ENCODE measurements at places on chromosomes 3 and 15.
A peak's percentile ranks its signal among the peaks of the same experiment; 100 is the strongest.

DNA sequence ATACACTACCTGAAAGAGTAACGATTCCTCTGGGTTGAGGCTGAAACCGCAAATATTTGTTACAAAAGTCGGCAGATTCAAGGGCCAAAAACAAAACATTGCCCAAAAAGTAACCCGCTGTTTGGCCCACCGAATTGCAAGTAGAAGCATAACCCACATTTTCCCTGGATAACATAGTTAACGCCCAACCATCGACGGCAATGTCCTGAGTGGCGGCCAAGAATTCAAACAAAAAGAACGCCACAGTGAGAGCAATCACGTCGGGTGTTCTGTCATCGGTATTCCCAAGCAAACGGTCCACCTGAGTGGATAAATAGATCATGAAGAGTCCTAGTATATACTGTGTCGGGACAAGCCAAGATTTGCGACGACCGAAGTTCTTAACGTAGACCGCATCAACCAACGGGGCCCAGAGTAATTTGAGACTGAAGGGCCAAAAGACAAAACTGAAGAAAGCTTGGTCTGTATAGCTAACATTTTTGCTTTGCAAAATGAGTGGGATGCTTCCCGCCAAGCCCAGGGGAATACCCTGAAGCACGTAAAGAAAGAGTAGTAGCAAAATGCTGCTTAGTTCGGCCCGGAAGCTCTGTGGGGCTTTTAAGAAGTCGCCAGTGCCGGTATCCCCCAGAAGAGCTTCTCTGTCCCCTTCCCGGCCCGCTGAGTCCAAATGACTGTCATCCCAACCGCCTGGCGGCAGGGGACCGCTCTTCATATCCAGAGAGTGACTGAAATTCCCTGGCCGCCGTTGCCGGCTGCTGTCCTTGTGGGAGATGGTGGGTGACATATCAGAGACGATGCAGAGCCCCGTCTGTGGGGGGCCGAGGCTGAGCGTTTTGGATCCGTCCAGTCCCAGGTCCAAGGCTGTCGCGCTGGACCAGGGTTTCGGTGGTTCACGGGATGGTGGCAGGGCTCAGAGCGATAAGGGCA lies 750 bp downstream of the SLC33A1 start:
- peak; percentile 54 for DNase-seq

DNA sequence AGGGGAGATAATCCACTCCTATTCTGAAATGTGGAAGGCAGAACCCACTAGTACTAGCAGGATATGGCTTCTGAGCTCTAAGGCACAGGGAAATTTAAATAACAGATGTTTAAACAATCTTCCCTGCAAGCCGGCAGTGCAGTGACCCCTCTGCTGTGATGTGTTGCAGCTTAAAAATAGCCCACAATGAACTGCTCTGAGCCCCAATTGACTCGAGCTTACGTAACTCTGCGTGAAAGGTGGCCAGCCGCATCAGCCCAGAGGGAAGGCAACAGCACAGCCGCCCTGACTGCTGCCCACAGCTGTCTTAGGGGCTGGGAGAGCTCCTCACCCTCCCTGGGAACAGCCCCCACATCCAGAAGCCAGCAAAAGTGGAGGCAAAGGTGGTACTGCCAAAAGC lies 12.5 kb upstream of the CAMKV start:
- no peak for DNase-seq

- DNase-seq, result no peak
These were observed 53.9 kb downstream of the TRIM69 start for GRCh38 chr15:44790215-44790614.

- DNase-seq, result no peak
These were observed 177.2 kb downstream of the LRRC3B start for GRCh38 chr3:26799679-26800317.

DNA sequence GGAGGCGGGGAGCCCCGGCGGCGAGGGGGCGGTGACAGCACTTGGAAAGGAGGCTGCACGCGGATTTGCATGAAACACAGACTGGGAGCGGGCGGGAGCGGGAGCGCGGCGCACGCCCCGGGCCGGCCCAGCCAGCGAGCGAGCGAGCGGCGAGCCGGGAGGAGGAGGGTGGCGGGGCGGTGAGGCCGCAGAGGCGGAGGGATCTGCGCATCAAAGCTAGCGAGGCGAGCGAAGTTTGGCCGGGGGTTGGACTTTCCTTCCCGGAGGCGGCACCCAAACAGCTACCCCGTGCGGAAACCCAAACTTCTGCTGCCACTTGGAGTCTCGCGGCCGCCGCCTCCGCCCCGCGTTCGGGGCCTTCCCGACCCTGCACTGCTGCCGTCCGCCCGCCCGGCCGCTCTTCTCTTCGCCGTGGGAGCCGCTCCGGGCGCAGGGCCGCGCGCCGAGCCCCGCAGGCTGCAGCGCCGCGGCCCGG lies at the start of gene SMAD3:
SMAD3 (plus strand) TSS at position 72 of the 475 bp plus-strand sequence. CDS start 553 bp downstream, outside the sequence.
- DNase-seq, result peak; percentile 94

DNA sequence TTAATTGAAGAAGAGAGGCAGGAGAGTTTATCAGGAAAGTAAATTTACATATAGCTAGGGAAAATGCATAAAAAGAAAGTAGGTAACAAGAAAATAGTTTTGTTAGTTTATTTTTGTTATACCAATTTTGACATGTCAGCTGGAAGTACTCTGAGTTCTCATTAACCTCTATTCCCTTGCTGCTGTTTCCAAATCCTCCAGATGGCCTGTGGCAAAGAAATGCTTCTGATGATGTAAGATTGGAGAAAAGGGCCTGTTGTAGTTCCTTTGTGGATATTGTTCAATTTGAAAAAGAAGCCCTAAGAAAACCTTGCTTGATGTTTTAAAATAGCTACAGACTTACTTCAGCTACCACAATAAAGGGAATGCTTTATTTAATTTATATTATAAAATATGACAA lies 192.9 kb upstream of the SLITRK3 start:
- no peak for DNase-seq

DNA sequence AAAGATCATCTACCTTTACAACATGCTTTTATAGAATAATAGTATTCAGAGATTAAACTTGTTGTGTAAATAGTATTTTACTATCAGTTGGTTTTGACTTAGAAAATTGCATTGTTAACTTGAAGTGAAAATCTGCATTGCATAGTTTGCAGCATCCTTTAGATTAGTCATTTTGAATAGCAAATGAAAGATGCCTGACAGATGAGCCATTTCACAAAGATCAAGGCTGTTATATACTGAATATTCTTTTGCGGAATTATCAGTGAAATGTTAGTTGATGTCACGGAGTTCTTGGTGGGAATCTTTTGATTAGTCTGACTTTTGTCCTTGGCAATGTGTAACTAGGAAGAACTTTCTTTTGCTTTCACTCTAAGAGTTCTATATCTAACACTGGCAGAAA lies 24.5 kb downstream of the RSRC1 start:
- DNase-seq, result no peak

GRCh38 chr15:92527197-92527596 lies 128.4 kb downstream of the FAM174B start:
- no peak for DNase-seq

DNA sequence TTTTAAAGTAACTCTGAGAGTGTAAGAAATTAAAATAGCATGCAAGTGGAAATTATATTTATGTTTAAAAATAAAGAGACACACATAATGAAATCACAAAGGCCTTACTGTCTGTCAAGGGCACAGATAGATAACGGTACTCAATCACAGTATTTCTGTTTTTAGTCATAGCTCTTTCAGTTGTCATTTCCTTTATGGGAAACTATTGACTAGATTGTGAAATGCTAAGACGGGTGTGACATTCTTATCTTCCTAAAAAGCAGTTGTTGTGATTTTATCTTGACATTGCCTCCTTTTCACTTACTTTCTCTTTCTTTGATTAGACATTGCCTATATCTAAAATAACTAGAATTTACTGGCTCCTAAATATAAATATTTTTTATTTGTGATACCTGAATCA lies 100.1 kb upstream of the PLSCR5 start:
- DNase-seq, result no peak

DNA sequence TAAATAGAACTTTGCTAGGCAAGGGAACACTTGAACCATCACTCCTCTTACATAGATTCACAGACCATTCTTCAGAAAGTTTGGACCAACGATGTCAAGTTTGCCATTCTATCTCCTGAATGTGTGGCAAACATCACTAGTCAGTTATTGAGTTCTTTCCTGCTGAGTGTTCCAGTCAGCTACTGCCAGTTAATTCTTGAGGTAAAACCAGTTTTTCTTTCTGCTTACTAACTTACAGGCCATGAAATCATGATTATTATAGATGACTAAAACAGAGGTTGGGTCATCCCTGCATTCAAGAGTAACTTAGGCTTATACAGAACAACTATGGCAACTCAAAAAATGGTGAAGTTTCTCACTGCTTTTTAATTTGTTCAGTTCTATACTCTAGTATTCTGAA lies 88.2 kb downstream of the AP4E1 start:
- DNase-seq, result no peak

DNA sequence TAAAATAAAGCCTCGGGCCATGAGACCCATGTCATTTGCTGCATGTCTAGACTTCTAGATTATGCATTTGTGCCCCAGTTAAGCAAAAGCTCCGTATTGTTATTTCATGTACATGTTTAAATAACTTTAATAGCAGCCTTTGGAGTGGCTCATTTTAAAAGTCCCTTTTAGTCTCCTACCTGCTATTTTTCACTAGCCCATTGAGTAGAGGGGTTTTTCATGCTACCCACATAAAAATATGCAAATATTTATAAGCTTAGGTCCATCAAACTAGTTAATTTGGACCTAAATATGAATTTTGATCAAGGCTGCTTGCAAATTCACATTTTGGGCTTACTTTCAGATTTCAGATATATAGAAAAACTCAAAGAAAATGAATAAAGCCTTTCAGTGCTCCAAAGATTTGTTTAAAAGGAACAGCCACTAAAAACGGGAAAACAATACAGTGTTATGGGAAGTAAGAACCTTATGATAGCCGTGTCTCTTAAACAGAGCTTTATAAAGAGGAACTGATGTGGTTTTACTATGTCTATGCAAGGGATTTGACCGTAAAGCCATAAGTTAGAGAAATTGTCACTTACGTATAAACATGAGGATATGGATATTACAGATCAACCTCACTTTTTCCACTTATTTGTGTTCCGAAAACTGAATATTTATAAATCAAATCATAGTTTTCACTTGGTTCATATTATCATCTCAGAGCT lies 30.0 kb downstream of the FILIP1L start:
- no peak for DNase-seq

Data from lung microvascular endothelial cell (primary cell).